ENCODE measurements at places on chromosomes 7 and 10. TPM values are rescaled to one million over a fixed set of nuclear protein-coding genes. Genes with fewer than 3 reads are reported as not detected.

The MSMB gene
- not detected for polyA plus RNA-seq

The CLDN3 gene
- polyA plus RNA-seq = not detected

The SEMA4G gene
- not detected for polyA plus RNA-seq

The SAP25 gene
- polyA plus RNA-seq = not detected

The LBX1 gene
- not detected for polyA plus RNA-seq

The TFPI2 gene
- not detected for polyA plus RNA-seq

The FKBP6 gene
- polyA plus RNA-seq = not detected

The SVOPL gene
- polyA plus RNA-seq = not detected

The GRK5 gene
- polyA plus RNA-seq = 14.6 TPM

The CALHM3 gene
- not detected for polyA plus RNA-seq

The NCF1 gene
- polyA plus RNA-seq = 326 TPM

The FEZF1 gene
- not detected for polyA plus RNA-seq

The CDK5 gene
- polyA plus RNA-seq = 7.3 TPM

The CEP41 gene
- polyA plus RNA-seq = 8.3 TPM

The ADCYAP1R1 gene
- polyA plus RNA-seq = not detected

The ASAH2B gene
- 1.6 TPM for polyA plus RNA-seq

The CARD11 gene
- 19.9 TPM for polyA plus RNA-seq

The SLC25A28 gene
- 47.8 TPM for polyA plus RNA-seq

The CTTNBP2 gene
- polyA plus RNA-seq = not detected

The CHRM2 gene
- polyA plus RNA-seq = not detected

The STOX1 gene
- polyA plus RNA-seq = not detected

The SPDYE8 gene
- polyA plus RNA-seq = not detected

The ABCC2 gene
- polyA plus RNA-seq = not detected

The PTPRN2 gene
- polyA plus RNA-seq = 4.6 TPM

The CRHR2 gene
- polyA plus RNA-seq = not detected

The CFAP43 gene
- not detected for polyA plus RNA-seq

The PON1 gene
- polyA plus RNA-seq = not detected

The OPALIN gene
- not detected for polyA plus RNA-seq

The CYP2E1 gene
- not detected for polyA plus RNA-seq

The TRIM50 gene
- 0.13 TPM for polyA plus RNA-seq

The FANK1 gene
- polyA plus RNA-seq = not detected

The ARF5 gene
- polyA plus RNA-seq = 136 TPM

The ZNF853 gene
- 1.6 TPM for polyA plus RNA-seq

The CFTR gene
- polyA plus RNA-seq = not detected

The SMARCD3 gene
- polyA plus RNA-seq = 3.1 TPM

The GJD4 gene
- polyA plus RNA-seq = not detected

The CALN1 gene
- polyA plus RNA-seq = not detected

The PDE6C gene
- polyA plus RNA-seq = not detected

The VIPR2 gene
- polyA plus RNA-seq = not detected

The SYPL1 gene
- polyA plus RNA-seq = 239 TPM

The PALD1 gene
- 0.65 TPM for polyA plus RNA-seq

The PGAM2 gene
- polyA plus RNA-seq = not detected

The FAM237B gene
- polyA plus RNA-seq = not detected

The ELOVL3 gene
- polyA plus RNA-seq = not detected

The WEE2 gene
- not detected for polyA plus RNA-seq

The RBM20 gene
- not detected for polyA plus RNA-seq

The SPACDR gene
- polyA plus RNA-seq = not detected

The CUBN gene
- 0.44 TPM for polyA plus RNA-seq

The CCDC3 gene
- polyA plus RNA-seq = not detected

The COL17A1 gene
- not detected for polyA plus RNA-seq

The ITGB8 gene
- polyA plus RNA-seq = not detected

The TAS2R4 gene
- not detected for polyA plus RNA-seq

The ENO4 gene
- polyA plus RNA-seq = not detected

The FGL2 gene
- polyA plus RNA-seq = 5.4 TPM

The NUTM2B gene
- not detected for polyA plus RNA-seq

The MRLN gene
- not detected for polyA plus RNA-seq
